NCI-H526 (cell line): ENCODE measurements at places on chromosomes 7 and 10.

GRCh38 chr10:23459308-23459939, 20.5 kb downstream of the OTUD1 start:
- no peak for DNase-seq

DNA sequence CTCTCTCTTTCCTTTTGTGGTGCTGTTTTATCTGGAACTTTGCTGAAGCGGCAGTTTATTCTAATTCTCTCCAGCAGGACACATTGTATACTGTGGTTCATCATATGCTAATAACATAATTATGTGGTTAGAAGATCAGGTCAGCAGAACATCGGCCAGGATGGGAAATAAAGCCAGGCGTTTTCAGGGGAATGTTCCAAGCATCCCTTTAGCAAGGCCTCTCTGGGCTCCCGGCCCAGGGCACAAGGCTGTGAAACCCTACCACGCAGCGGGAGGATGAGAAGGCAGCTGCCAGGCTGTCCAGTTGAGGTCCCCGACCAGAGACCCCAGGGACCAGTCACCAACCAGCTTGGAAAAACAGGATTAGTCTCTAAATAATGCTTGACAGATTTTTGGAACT, 112.2 kb upstream of the GALNT17 start:
- no peak for DNase-seq

DNA sequence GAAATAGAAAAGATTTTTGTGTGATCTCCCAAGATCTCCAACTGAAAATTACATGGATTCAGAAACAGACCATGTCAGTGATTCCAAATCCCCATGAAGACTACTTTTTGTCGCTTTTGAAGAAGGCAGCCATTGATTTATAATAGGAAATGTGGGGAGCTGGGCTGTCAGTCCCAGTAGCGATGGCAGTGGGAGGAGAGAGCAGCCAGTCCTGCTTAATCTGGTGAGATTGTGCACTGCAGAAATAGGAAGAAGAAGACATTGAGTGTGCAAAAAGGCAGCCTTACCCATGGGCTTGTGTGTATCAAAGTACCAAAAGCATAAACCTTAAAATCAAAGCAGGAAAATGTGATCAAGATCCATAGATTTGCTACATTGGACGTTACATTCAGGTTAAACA, 4.8 kb downstream of the ADRB1 start:
- no peak for DNase-seq

GRCh38 chr7:66643395-66643794, 14.7 kb downstream of the KCTD7 start:
- DNase-seq, result no peak

DNA sequence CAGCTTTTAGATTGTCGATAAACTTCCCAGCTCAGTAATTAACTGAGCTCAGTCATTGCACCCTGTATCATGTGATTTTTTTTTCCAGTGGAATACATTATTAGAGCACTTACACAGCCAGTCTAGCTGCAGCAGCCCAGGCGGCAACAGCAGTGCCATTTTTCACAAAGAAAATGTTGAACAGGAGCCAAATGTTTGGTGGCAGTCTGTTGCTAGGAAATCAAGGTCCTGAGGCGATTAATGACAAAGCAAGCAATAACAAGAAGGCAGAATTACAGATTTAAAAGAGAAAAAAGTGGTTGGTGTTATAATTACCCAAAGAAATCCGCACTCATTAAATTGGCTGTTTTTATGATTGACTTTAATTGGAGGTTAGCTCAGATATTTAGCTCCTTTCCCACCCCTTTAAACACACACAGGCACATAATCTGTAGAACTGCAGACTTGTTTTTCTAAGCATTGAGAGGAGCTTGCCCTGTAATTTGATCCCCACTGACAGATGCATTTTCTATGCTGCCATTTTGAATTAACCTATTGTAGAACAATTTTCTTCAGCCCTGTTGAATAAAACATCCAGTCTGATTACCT, 267.4 kb downstream of the ADK start:
- DNase-seq, result peak; percentile 5

GRCh38 chr10:129891806-129892205, 72.3 kb downstream of the EBF3 start:
- no peak for DNase-seq

DNA sequence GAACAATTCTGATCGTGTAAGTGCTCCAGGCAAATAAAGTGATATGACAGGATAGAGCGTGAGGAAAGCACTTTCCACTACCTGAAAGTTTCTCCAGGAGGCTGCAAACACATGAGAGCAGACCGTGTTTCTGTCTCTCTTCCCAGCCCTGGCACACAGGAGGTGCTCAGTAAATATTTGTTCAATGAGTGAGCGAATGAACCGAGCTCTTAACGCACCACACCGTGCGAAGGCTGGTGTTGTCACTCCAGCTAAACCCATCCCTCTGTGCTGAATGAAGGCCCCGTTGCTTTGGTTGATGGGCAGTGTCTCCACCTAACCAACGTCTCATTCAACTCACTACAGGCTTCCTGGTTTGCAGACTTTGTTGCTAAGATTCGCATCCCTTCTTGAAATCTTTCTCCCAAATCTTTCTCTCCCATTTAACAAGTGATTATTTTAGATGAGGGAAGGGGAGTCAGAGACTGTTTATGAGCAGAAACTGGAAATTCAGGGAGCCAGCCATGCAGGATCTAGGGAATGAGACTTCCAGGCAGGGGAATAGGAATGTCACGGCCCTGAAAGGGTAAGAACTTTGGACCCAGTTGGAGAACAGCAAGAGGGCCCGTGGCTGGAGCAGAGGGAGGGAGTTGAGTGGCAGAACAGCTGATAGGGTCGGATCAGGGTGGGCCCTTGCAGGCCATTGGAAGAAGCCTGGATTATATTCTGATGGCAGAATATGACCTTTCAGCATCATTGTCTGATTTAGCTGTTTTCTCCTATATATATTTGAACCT, 282.6 kb downstream of the CAMK1D start:
- no peak for DNase-seq

GRCh38 chr10:43315535-43316207, 48.8 kb upstream of the RASGEF1A start:
- no peak for DNase-seq

- no peak for DNase-seq
These were observed 7.5 kb downstream of the ZNF282 start for GRCh38 chr7:149202831-149203231.

GRCh38 chr7:144391823-144392255, 11.7 kb downstream of the NOBOX start:
- DNase-seq, result no peak

DNA sequence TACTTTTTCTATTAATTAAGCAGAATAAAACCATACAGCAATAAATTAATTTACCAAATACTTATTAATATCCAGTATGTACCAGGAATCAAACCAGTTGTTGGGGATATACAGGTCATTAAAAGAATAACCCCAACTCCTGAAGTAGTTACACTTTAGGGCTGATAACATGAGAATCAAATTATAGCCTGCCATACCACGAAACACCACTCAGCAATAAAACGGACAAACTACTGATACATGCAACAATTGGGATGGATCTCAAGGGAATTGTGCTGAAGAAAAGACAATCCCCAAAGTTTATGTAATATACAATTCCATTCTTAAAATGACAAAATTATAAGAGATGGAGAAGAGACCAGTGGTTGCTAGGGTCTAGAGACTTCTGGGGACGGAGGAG, 22.7 kb downstream of the MCMBP start:
- DNase-seq, result no peak

GRCh38 chr10:19902456-19902855, 86.2 kb downstream of the PLXDC2 start:
- no peak for DNase-seq

DNA sequence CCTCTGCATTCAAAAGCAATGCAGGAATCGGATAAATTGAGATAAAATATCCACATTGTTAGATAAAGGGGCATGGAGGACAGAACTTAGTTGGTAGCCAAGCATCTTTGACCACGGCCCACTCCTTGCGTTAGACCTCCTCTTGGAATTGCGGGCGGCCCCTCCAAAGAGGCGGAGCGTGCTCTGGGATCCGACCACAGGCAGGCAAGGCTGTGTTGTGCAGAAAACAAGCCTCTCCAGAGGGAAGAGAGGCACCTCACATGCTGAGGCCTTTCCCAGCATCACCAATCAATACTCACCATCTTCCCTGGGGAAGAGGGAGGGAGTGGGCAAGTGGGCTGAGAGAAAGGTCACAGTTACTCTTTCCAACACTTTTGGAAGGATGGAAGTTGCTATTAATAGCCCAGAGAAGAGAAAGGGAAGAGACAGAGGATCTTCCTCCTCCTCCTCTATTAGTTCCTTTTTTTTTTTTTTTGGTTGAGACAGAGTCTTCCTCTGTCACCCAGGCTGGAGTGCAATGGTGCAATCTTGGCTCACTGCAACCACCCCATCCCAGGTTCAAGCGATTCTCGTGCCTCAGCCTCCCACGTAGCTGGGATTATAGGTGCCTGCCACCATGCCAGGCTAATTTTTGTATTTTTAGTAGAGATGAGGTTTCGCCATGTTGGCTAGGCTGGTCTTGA, 49.7 kb upstream of the NRF1 start:
- no peak for DNase-seq

- peak; percentile 86 for DNase-seq
These were observed 101.2 kb downstream of the DYNC2I1 start for GRCh38 chr7:158957510-158957906.

DNA sequence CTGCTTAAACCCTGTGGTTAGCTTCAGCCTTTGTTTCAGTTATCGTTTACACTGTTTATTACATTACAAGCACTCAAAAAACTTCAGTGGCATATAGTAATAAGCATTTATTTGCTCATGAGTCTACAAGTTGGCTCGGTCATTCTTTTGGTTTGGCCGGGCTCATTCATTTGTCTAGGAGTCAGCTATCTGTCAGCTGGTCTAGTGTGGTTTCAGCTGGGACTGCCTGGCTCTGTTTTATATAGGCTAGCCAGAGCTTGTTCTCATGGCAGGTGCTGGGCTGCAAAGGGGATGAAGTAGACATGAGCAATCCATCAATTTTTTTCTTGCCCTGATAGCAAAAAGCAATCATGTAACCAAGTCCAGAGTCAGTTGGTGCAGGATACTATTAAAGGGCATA, 103.6 kb downstream of the MKLN1 start:
- no peak for DNase-seq

DNA sequence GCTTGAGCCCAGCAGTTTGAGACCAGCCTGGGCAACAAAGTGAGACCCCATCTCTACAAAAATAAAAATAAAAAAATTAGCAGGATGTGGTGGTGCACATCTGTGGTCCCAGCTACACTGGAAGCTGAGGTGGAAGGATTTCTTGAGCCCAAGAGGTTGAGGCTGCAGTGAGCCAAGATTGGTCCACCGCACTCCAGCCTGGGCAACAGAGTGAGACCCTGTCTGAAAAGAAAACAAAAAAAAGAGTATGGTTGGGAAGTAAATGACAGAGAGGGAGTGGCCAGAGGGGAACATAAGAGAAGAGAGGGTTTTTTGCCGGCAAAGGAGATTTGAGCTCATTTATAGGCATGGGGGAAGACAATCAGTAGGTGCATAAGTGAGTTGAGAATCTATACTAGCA, 19.7 kb downstream of the PLXDC2 start:
- DNase-seq, result no peak

DNA sequence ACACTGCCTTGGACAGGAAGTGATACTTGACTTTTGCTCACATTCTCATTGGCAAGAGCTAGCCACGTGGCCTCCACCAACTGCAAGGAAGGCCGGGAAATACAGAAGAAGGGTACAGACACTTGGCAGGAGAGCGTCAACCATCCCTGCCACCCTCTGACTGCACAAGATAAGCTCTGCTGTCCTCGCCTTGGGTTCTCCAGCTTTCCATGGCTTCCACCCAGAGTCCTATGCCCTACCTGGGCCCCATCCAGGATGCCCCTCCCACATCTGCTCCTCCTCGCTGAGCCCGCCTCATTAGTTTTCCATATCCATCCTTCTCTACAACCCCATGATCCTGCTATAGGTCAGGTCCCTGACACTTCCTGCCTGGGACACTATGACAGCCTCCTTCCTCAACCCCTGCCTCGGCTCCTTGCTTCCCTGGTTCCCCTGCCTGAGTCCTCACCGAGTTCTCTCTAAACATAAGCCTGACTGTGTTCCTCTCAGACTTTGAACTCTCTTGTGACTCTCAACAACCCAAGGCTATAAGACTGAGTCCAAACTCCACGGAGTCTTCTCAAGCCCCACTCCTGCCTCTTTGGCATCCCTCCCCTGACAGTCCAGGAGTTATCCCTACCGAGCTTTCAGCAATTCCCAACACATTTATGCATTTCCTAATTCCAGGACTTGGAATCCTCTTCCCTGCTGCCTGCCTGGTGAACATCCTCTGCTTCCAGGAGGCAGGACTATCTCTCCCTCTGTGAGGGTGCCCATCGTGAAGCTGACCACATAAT, 23.2 kb upstream of the GDF10 start:
- DNase-seq, result no peak

GRCh38 chr7:77631820-77632219, 64.4 kb upstream of the RSBN1L start:
- DNase-seq, result no peak

GRCh38 chr7:95190515-95190914, 133.8 kb downstream of the PON1 start:
- no peak for DNase-seq

DNA sequence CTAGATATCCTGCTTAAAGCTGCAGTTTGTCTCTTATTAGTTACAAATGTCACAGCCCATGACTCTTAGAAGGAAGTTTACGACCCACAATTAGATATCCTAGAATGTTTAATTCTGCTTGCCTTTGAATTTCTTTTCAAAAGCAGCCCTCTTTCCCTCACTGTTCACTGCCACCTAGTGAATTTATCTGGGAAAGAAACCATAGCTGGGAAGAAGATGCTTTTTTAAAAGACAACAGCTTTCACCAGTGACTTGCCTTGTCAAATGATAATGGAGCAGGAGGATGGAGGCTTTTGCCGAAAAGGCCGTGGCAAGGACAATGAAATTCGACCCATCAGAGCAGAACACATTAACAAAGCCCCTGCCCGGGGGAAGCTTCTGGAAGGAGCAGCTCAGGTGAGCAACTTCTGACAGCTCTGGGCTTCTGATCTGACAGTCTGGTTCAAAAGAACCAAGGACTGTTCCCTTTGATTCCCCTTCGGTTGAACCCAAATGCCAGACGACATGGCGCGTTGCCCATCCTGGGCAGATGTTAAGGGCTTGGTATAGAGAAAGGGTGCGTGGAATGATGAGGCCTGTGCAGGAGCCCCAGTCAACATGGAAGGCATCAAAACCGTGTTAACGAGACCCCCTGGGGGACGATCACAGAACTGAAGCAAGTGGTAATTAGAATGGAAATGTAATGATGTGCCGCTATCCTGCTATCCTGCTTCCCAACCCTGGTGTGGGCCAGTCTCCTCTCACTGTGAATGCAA, 236.8 kb downstream of the FRMD4A start:
- DNase-seq, result peak; percentile 44

GRCh38 chr7:107951172-107951787, 51.7 kb downstream of the LAMB1 start:
- no peak for DNase-seq

- DNase-seq, result no peak
These were observed 27.7 kb downstream of the CNPY1 start for GRCh38 chr7:155518633-155519032.

- DNase-seq, result no peak
These were observed 15.5 kb upstream of the PTPRN2 start for GRCh38 chr7:158602905-158603772.
